ENCODE measurements at places on chromosomes 3 and 15.

- no peak for ATAC-seq
These were observed 456.5 kb upstream of the THRB start for GRCh38 chr3:24951180-24951579.

- no peak for ATAC-seq
These were observed 69.2 kb downstream of the PLXNA1 start for GRCh38 chr3:127052121-127052561.

- ATAC-seq, result no peak
These were observed 224.0 kb downstream of the GREM1 start for GRCh38 chr15:32941823-32942222.

GRCh38 chr3:55158345-55158744, 230.5 kb upstream of the LRTM1 start:
- peak; percentile 73 for ATAC-seq

- ATAC-seq, result no peak
These were observed 77.2 kb downstream of the NBEAL2 start for GRCh38 chr3:47056705-47057104.

GRCh38 chr15:77821188-77821958, 188.7 kb upstream of the LINGO1 start:
- peak; percentile 80 for ATAC-seq

All from motor neuron (in vitro differentiated cells).